ENCODE measurements at places on chromosomes 11 and 22.

DNA sequence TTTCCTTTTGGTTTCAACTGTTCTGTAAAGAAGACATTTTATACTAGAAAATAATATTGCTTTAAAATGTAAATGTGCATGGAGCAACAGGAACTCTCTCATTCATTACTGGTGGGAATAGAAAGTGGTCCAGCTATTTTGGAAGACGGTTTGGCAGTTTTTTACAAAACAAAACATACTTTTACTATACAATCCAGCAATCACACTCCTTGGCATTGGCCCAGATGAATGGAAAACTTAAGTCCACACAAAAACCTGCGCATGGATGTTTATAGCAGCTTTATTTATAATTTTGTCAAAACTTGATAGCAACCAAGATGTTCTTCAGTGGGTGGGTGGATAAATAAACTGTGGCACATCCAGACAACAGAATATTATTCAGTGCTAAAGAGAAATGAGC, 49.9 kb upstream of the SEPTIN5 start:
- DNase-seq, result no peak

- no peak for DNase-seq
These were observed 11.3 kb upstream of the CDC42BPG start for GRCh38 chr11:64855596-64856304.

DNA sequence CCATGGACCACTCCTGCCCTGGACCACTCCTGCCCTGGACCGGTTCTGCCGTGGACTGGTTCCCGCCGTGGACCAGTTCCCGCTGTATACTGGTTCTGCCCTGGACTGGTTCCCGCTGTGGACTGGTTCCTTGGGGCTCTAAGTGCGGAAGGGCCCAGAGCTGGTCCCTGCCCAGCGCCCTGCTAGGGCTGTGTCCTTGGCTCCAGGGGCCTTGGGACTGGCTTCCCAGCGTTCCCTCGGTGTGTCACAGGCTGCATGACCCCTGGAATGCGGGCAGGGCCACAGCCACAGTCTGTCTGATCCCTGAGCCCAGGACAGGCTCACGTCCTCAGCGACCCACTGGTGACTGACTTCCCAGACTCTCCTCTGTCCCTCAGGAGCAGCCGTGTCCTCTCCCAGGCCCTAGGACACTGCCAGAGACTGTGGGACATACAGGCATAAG, 412.2 kb downstream of the TBC1D22A start:
- no peak for DNase-seq

DNA sequence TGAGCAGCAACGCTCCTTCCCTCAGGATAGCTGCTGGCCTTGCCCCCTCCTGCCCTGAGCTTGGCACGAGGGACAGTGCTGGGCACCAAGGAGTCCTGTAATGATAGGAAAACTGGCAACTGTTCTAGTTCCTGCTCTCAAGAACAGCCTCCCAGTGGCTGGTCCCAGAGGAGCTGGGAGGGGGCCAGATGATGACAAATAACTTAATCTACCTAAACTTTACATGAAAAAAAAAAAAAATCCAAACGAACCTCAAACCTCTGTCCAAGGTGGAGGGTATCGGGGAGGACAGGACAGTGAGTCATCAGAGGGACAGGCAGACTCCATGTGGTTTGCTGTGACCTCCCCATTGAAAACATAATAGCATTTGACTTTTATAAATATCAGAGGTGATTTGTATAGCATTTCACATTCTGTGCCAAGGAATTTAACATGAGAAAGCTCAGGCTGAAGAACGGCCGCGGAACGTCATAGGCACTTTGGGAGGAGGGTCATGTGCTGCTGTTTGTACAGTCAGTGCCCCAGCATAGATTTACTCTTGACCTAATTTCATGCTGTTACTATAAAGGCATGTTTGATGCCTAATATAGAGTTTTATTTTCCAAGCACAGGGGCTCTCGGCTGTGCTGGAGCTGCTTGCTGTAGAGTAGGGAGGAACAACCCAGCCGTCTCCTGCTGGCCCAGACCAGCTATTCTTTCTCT, 98.2 kb upstream of the NNMT start:
- peak; percentile 85 for DNase-seq

DNA sequence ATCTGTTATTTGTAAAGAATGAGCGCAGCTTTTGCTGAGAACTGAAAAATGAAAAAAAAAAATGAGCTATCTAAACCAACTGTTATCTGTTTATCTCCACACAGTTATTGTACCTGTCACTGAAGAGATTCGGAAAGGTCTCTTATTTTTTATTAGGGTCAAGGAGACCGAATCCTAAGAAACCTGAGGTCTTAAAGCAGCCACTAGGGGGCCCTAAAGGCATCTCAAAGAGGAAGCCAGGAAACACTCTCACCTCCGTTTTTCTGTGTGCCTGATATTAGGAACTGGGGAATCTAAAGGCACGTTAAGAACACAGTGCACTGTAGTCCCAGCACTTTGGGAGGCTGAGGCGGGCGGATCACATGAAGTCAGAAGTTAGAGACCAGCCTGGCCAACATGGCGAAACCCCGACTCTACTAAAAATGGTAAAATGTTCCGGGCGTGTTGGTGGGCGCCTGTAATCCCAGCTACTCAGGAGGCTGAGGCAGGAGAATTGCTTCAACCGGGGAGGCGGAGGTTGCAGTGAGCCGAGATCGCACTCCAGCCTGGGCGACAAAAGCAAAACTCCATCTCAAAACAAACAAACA, 3.5 kb upstream of the LARGE1 start:
- DNase-seq, result peak; percentile 46

GRCh38 chr11:111236383-111236782, 9.1 kb upstream of the POU2AF2 start:
- DNase-seq, result no peak

GRCh38 chr11:67627441-67627811, 2.3 kb downstream of the NUDT8 start:
- DNase-seq, result no peak
